Non-pigmented ciliary epithelial cell (primary cell): ENCODE measurements at places on chromosomes 13 and 19.

GRCh38 chr13:38301236-38301635 lies 48.4 kb upstream of the UFM1 start:
- DNase-seq: no peak

DNA sequence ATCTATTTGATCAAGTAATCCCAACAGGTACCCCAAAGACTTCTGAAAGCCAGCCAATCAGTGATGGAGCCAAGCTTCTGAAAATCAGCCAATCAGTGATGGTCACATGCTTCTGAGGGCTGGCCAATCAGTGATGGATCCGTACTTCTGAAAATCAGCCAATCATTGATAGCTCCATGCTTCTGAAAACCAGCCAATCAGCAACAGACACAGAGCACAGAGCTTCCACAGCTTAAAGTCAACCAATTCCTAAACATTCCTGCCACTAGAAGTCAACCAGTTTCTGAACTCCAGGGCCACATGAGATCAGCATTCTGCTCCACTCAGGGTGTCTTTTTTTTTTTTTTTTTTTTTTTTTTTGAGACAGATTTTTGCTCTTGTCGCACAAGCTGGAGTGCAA lies 8.2 kb upstream of the HSD17B14 start:
- DNase-seq: no peak

GRCh38 chr19:6047256-6047655 lies 63.0 kb downstream of the RFX2 start:
- no peak for DNase-seq

- no peak for DNase-seq
Measured at GRCh38 chr13:23381866-23382265, 51.6 kb downstream of the SACS start.

DNA sequence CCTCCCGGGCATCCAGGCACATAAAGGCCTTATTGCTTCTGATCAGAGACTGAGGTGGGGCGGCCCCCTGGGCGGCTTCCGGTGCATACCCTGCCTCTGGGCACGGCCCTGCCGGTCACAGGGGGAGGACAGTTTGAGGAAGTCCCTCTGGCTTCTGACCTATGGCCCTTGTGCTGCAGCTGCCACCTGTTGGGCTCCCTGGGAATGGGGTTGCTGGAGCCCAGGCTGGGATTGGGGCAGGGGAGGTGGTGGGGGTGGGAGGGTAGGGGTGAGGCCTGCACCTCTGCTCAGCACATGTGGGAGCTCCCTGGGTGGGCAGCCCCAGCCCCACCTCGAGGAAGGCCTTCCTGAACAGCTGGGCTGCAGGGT lies 10.7 kb downstream of the ANO8 start:
- DNase-seq: no peak

GRCh38 chr13:113526466-113527220 lies 36.1 kb upstream of the DCUN1D2 start:
- DNase-seq: no peak

- DNase-seq: no peak
Measured at GRCh38 chr13:30163441-30163840, 143.9 kb downstream of the KATNAL1 start.

GRCh38 chr13:86692291-86692690 lies 893.1 kb upstream of the SLITRK6 start:
- DNase-seq: no peak

GRCh38 chr13:85186356-85187045 lies 612.7 kb downstream of the SLITRK6 start:
- no peak for DNase-seq

GRCh38 chr13:94667190-94667589 lies 45.2 kb downstream of the SOX21 start:
- DNase-seq: no peak

DNA sequence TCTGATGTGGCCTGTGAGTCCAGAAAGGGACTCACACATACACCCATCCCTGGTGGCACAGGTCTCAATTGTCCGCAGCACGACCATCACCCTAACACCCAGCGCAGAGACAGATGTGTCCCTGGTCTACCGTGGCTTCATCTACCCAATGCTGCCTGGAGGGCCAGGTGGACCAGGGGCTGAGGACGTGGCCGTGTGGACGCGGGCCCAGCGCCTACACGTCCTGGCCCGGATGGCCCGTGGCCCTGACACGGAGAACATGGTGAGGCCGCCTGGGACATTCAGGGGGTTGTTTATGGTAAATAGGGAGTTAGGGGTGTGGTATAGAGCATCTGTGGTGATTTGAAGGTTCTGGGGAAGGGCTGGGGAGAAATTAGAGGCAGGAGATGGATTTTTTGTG lies 22.8 kb downstream of the MEGF8 start:
- no peak for DNase-seq

DNA sequence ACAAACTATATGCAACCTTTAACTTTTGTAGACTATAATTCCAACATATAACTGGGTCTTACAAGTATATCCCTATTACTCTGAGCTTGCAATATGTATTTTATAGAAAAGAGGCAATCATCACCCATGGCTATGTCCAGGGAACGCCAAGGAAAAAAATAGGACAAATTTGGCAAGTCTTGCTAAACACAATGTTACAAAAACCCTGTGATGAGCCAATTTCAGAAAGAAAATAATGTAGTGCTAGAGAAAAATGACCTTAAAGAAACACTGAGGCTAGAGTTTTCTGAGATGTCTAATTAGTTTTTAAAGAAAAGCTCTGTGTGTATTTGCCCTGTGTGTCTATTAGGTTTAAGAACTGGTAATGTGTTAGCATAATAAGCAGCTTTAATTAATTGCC lies 68.0 kb upstream of the FREM2 start:
- DNase-seq: no peak

GRCh38 chr13:34277936-34278335 lies 460.0 kb downstream of the RFC3 start:
- DNase-seq: no peak

DNA sequence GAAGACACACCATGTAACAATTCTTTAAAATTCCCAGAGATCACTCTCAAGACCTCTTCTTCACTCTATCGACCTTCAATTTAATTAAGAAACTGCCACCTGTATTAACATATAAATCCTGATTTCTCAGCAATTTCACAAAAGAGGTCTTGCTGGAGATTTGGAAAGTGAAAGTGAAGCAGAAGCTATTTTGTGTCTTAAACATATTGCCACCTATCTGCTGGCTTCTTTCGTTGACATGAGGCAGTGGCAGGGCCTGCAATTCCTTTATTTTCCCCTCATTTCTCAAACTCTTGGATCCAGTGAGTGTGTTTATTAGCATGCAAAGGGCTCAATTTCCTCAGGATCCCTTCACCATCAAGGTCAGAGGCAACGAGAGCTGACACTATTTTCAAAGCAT lies 780.2 kb upstream of the SLITRK1 start:
- DNase-seq: no peak

DNA sequence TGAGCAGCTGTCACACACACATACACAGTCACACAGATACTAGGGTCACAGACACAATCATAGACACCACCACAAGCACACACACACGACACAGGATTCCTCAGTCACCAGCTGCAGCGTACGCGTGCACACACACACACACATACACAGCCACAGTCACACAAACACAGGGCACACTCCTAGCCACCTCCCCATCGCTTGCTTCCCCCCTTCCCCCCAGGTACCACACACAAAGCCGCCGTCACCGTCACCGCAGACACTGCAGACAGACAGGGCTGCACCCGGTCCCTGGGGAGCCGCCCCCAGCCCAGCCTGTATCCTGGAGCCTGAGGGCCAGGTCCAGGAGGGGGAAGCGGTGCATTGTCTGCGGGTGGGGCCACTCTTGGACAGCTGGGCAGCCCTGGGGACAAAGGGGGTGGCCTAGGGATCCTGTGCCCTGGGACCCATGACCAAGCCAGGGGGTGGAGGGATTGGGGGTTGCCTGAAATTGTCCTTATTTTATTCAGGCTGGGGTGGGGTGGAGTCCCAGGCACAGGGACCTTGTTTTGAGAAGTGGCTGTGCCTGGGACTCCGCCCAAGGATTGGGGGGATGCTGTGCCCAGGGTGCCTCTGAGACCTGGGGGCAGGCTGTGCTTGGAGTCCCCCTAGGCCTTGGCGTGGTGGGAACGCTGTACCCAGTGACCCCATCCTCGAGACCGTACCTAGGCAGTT lies 957 bp downstream of the NUMBL start:
- DNase-seq: no peak

- no peak for DNase-seq
Measured at GRCh38 chr13:50412046-50412617, 396.9 kb downstream of the KCNRG start.

- no peak for DNase-seq
Measured at GRCh38 chr13:26819046-26819445, 58.5 kb upstream of the GPR12 start.

GRCh38 chr19:12921047-12921446 lies 2.0 kb upstream of the SYCE2 start:
- no peak for DNase-seq

- DNase-seq: no peak
Measured at GRCh38 chr19:32997716-32998355, 25.8 kb downstream of the FAAP24 start.

- DNase-seq: no peak
Measured at GRCh38 chr19:32357720-32358119, 12.3 kb downstream of the ZNF507 start.

- no peak for DNase-seq
Measured at GRCh38 chr19:36420961-36421748, 2.7 kb upstream of the ZFP82 start.

DNA sequence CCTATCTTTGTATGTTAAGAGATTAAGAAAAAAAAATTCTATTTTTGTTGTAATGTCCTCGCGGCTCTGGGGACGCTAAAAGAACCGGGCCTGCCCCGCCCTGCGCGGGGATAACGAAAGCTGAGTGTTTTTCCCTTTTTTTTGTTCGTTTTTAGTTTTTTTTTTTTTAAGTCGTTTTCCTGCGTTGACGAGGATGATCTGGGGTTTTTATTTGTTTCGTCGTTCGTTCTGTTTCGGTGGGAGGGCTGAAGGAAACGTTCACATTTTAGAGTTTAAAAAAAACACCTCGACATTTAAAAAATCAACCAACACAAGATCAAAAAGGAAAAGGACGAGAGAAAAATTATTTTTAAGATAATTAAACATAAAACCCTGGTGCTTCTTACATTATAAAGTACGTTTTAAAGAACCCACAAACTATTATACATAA lies 5.6 kb downstream of the LYL1 start:
- DNase-seq: no peak

GRCh38 chr13:64579331-64579730 lies 2650.8 kb downstream of the PCDH9 start:
- DNase-seq: no peak

DNA sequence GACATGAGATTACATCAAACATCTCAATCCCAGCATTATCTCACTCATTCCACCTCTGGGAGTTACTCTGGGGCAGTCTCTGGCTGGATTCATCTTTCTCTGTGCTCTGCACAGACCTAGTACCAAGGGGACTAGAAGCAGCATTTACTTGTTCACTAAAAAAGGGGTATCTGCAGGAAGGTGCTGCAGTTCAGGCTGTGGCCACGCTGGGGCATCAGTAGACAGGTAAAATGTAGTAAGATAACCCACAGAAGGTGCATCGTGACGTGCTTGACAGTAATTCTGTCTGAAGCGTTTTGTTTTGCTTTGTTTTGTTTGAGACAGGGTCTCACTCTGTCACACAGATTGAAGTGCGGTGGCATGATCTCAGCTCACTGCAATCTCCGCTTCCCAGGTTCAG lies 29.3 kb downstream of the ZNF564 start:
- no peak for DNase-seq

- DNase-seq: no peak
Measured at GRCh38 chr13:83733293-83733692, 149.0 kb downstream of the SLITRK1 start.

DNA sequence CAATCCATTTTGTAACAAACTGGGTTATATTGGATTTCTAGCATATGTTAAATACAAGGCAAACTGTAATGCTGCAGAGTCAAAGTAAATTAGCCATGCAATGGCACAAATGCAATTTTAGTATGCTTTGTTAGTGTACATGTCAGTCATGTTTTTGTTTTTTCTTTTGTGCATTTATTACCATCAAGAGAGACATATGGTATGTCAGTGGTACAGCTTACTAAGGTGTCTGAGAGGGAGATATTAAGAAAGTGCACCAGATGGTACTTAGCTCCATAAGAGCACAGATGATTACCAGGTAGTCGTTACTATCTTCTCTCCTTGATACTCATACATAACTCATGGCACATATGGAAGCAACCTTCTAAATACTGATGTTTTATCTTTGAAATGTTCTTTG lies 550.3 kb downstream of the GPC5 start:
- no peak for DNase-seq

DNA sequence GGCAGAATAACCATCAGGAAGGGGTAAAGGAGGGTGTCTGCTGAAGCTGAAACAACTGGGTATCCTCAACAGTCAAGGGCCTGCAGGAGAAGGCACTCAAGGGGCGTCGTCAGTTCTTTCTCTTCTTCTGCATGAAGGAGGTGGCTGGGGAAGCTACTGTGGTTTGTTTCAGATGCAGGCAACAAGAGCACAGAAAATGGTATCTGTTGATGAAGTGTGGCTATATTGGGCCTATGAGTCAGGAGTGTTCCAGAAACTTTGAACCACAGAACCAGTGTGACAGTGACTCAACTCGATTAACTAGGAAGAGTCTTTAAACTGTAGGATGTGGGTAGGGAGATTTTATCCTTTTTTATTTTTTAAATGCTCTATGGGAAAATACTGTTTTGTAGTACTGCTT lies 686.3 kb downstream of the FGF9 start:
- peak; percentile 9 for DNase-seq

GRCh38 chr13:52850396-52851136 lies 2.1 kb upstream of the PCDH8 start:
- no peak for DNase-seq

DNA sequence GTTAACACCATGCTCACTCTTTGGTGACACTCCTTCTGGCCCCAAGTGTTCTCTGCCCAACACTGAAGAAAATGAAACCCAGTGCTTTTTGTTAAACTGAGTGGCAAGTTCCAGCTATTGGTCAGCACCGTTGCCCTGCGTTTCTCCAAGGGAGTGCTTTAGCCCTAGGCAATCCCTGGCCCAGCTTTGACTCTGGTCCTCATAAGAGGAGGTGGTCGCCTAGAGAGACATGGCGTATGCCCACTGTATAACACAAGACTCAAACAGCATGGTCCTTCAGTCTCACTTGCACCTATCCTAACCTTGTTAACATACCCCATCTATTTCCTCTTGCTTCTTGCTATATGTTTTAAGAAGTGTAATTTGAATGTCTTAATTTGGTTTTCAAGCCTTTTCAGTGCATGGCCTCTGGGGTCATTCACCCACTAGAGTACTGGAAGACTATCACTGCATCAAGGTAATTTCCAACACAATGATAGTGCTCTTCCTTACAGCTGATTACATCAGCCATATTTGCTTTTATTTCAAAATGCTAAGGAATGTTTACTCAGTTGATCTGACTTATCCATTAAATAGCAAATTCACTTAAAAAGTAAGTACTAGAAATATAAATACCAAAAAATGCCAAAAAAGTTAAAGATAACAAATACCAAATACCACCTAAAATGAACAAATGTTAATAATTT lies 190.5 kb upstream of the SOX21 start:
- no peak for DNase-seq

- no peak for DNase-seq
Measured at GRCh38 chr19:30577551-30578105, 205.4 kb downstream of the ZNF536 start.
